ENCODE measurements at places on chromosomes 11 and 22.

GRCh38 chr11:3849297-3849874, 6.1 kb upstream of the STIM1 start:
- peak; percentile 82 for DNase-seq

- no peak for DNase-seq
Observed at GRCh38 chr11:108965306-108966001, 300.6 kb downstream of the DDX10 start.

DNA sequence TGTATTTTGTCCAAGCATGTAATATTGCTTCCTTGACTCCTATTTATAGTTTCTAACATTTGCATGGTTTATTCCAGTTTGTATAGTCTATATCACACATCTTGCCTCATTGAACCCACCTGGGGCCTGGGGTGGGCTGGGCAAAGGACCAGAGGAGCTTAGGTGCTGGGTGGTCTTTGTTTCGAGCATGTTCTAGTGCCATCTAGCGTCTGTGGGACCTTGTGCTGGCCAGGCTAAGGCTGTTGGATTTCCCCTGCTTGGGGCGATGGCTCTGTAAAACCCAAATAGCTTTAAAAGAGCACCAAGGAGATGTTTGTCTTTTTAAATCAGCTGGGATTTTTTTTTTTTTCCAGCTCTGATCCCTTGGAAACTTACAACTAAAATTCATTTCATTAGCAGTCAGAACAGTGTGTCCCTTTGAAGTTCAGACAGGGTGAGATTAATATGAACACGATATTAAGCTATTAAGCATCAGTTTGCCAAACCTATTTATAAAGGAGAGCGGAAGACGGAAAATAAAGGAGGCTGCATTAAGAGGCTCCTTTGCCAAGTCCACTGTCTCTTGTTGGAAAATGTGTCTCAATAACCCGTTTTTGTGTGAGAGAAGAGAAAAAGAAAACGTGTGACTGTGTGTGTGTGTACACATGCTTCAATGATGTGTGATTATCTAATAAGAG, 157.4 kb downstream of the COMMD9 start:
- DNase-seq, result no peak

DNA sequence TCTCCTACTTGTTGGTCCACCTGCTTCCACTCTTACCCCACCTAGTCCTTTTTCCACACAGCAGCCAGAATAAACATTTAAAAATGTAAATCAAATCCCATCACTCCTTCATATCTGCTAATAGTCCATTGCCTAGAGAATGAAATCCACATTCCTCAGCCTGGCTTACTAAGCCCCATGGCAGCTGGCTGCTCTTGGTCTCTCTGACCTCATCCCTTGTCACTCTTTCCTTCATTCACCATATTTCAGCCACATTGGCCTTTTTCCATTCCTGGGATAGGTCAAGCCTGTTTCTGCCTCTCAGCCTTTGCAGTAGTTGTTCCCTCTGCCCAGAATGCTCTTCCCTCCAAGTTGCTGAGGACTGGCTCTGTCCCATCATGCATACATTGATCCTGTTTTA, 512.8 kb downstream of the INSC start:
- DNase-seq, result no peak

All from CD4-positive, alpha-beta T cell treated with Interleukin-17A for 1 hour (primary cell).